ENCODE measurements at places on chromosomes 2 and 18.

DNA sequence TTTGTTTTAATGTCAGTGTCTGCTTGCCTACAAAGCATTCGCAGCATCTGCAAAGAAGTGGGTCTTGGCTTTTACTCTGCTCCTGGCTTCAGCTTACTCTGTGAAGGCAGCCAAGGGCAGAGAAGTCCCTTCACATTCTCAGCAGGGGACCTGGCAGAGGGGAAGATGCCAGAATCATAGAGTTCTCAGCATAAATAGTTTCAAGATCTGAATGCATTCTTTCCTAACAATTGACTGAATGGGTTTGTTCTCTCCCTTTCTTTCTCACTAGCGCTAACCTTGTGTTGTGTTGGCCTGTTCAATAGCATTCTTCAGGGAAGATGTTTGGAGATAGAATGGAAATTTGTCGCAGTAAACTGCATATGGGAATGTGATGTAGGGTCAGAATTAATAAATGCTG lies 106.9 kb downstream of the FARSB start:
- DNase-seq: no peak

DNA sequence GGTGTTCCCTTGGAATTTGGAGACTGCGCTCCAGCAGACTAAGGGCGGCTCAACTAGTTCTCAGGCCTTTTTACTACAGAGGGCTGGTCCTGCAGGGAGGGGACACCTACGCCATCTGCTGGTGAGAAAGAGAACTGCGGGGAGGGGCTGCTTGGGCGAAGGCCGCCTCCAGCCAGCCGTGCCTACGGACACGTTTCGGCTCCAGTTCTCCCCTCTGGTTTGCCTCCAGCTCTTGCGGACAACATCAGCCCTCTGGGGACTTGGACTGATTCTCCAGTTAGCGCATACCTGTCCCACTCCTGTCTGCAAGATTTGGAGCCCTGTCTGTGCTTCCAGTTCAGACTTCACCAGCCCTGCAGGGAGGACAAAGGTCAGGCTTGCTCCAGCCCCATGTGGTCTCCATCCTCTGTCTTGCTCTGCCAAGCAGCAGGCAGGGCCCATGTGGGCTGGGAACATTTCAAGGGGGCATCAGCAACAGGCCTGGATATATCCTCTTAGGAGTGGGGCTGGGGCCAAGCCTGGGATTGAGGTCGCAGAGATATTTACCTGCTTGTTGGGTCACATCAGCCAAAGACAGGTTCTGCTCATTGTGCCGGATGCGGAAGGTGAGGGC lies 10.3 kb downstream of the PTPRN start:
- no peak for DNase-seq

DNA sequence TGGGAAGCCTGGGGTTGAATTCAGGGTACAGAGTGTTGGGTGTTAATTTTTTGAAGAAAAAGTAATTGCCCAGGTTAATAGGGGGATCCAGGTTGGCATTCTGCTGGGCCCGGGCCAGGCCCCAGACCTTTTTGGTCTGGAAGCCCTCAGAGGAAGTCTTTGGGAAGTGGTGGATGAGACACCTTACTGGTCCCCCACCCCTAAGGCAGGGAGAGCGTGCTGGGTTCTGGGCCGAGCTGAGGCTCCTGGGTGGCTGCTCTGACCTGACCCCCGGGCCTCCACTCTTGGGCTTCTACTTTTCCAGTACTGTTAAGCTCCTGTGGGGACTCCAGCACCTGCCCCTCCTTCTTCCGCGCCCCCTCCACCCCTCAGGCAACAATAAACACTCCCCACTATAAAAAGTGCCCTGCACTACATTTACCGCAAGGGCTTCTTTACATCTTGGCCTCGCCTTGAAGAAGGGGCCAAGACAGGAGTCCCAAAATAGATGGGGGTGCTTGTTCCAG lies 753 bp upstream of the HOXD3 start:
- no peak for DNase-seq

- DNase-seq: no peak
These were observed 43.9 kb upstream of the NEMP2 start for GRCh38 chr2:190578158-190579057.

GRCh38 chr2:207156451-207157161 lies 9.1 kb downstream of the KLF7 start:
- no peak for DNase-seq

DNA sequence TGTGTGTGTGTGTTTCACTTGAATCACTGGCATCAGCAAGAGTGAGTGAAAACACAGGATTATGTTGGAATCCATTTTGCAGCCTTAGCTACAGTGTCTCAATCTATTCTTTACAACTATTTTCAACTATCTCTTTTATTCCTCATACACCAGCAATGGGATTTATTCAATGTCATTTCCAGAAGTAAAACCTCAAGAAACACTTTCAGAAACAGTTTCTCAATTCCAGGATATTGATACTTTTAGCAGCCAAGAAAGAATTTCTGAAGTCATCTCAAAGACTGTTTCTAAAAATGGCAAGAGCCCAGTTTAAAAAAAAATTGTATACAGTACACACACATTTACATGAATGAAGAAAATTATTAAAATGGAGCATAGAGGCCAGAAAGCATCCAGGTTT lies 171.6 kb downstream of the FIGN start:
- no peak for DNase-seq

DNA sequence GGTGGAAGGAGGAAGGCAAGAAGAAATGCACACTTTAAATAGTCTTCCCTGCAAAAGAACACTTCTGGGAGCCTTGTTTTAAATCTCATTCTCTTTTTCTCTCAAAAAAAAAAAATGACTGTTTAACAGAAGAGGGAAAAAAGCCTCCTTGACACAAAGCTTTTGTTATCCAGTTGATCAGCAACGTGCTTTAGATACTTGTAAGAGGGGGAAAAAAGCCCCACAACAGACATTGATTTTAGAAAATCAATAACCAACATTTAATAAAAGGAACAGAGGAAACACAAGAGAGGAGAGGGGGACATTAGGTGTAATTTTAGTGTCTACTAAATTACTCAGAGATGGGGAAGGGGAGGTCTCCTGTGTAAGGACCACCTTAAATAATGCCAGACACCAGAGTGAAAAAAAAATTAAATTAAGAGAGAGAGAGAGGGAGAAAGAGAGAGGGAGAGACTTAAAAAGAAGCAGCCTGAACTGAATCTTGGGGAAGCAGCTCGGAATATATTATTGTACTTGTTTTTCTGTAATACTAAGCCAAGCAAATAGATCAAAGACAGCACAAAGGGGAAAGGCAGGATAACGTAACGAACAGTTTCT lies 4.7 kb downstream of the ZEB2 start:
- DNase-seq: no peak

DNA sequence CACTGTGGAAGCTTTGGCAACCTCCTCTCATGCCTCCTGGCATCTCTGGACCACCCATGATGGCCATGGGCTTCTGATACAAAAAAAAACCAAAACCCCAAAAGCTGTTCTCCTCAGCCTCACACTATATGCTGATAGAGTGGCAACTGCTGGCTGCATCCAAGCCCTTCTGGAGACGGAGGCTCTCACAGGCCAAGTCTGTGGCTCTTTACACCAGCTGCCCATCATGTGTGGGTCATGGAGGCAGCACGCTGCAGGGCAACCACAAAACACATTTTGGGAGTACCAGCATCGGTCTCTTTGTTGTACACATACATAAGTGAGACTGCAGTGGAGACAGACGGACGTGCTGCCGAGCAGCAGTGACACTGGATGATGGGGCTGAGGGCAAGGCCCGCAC lies 45.3 kb downstream of the SP110 start:
- DNase-seq: no peak

GRCh38 chr2:220708366-220708765 lies 863.7 kb downstream of the EPHA4 start:
- no peak for DNase-seq

DNA sequence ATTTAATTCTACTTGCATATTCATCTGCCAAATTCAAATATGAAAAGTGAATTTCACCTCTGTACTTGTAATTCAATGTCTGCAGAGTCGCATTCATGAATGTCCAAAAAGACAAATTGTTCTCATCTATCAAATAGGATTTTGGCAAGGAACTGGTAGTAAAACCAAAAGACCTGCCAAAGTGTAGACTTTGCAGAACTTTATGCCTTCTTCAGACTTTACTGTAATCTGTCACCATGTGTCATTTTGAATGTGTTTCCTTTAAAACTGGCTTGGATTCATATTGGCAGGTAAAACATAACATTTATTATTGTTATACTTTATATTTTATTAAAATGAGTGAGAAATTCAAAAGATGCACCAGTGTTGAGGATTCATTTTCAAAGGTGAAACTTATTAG lies 701.9 kb upstream of the LINC00305 start:
- DNase-seq: no peak

DNA sequence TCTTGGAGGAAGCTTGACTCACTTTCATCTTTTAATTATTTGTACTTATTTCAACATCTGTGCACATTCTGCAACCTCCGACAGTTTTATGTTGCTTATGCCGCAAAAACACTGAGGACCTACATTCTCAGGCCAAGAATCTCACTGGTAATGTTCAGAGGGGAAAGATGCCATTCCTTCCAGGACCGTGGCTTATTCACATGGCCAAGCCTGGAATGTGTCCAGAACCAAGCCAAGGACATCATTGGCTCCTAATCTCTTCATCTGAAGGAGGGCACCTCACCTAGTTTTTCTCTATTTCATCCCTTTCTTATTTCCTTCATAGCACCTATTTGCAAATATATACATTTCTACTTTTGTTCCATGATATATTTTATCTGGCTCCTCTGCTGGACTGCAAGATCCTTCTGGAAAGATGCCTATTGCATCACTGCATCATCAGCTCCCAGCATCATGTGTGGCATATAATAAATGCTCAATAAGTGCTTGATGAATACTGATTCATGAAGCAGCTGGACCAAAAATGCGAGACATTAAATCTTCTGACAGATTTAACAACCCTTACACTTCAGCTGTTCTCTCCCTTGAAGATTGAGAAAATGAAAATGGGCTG lies 377.1 kb downstream of the TNS1 start:
- no peak for DNase-seq

GRCh38 chr2:122980671-122981070 lies 1044.4 kb upstream of the CNTNAP5 start:
- DNase-seq: no peak

- DNase-seq: no peak
These were observed 495.0 kb downstream of the TMX3 start for GRCh38 chr18:68219872-68220271.

- DNase-seq: no peak
These were observed 110.0 kb downstream of the INSIG2 start for GRCh38 chr2:118198268-118198667.

GRCh38 chr2:121831841-121832240 lies 76.4 kb downstream of the TSN start:
- no peak for DNase-seq

DNA sequence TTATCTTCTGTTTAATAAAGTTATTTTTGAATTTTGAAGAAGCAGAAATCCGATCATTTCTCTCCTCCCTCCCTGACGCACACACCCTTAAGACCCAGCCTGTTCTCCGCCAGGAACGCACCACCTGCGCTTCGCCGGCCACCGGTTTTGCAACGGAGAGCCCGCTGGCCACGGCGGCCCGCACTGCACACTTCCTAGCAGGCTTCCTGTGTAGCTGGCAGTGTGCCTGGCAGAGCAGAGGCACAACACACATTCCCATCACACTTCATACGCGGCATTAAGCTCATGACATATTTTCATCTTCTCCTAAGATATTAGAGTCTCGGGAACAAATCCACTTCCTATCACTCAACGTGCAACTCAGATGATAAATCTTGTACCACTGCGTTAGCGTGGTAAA lies 148.0 kb downstream of the HDAC4 start:
- no peak for DNase-seq

GRCh38 chr2:113776949-113777348 lies 20.5 kb upstream of the SLC35F5 start:
- DNase-seq: no peak

- no peak for DNase-seq
These were observed 30.4 kb downstream of the INPP4A start for GRCh38 chr2:98474979-98475632.

DNA sequence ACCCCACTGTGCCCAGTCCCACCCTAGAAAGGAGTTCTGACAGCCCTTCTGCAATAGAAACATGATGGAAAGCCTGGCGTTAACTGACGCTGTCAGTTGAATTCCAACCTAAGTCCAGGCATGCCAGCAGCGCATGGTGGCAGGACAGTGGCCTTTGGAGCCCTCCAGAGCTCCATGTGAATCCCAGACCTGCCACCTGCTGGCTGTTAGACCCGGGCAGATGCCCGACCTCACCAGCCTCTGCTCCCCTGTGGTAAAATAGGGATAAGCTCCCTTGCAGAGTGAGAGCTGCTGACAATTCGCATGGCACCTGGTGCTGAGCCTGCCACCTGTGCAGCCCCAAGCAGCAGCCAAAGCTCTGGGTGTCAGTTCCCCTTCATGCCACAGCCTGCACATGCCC lies 138.6 kb downstream of the LOXHD1 start:
- no peak for DNase-seq

DNA sequence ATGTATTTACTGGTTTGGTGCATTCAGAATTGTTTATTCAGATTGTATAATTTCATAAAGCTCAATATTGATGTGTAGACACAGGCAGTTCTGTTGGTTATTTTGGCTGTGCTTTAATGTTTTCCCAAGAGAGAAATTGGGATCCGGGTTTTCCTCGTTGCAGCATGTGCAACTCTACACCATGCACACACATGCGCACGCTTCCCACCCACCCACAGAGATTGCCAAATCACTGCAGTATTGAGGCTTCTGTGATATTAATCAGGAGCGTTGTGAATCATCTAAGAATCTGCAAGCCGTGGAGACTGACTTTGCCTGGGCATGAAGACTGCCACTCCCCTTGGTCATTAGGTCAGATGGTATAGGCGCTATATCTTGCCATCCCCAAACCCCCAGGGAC lies 571.5 kb downstream of the SLC4A3 start:
- peak; percentile 97 for DNase-seq

DNA sequence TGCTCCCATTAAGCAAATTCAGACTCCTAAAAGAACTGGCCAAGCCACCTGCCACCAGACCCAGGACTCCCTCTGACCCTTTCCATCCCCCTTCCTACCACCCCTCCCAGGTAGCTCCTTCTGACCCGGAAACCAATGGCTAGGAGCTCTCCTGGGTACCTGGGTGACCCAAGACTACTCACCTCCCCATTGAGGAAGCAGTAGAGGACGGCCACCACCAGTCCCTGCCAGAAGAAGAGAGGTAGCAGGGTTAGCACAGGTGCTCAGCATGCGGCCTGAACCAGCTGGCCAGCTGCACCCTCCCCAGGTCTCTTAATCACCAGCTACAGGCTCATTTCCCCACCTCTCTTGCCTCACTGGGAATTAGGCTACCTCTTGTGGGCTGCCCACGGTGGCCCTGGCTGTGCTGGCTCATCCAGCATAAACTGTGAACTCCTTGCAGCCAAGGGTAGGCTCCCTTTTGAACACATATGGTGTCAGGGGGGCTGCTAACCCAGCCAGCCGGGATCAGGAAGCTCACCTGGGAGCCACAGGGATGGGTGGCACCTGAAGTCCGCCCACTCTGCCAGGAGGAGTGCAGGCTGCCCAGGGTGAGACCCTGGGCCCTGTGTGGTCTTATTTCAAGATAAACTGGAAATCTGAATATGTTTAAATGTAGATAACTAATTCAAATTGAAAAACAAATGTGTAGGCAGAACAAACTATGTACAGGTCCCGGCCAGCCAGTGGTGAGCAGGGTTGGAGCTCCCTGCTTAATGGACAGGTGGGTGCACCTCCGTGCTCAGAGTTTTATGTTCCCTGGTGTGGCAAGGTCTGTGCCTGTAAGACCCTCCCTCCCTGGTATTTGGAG lies 9.9 kb downstream of the TMEM37 start:
- DNase-seq: no peak

- no peak for DNase-seq
These were observed 543.0 kb downstream of the TNS1 start for GRCh38 chr2:217459680-217460405.

All from LNCaP clone FGC (cell line).